Right lung (tissue), 10 donors: ENCODE measurements at places on chromosomes 4 and X. TPM values are rescaled to one million over a fixed set of nuclear protein-coding genes. Genes with fewer than 3 reads are reported as not detected.

Gene CXCL8
- polyA plus RNA-seq: 1.4 TPM

Gene ANXA5
- polyA plus RNA-seq: 679 TPM

Gene TBC1D9
- 30.7 TPM for polyA plus RNA-seq

Gene WNK3
- 3.6 TPM for polyA plus RNA-seq

Gene STAP1
- not detected for polyA plus RNA-seq

Gene TCEAL7
- polyA plus RNA-seq: 19.5 TPM

Gene DMP1
- not detected for polyA plus RNA-seq

Gene ASB11
- polyA plus RNA-seq: 0.33 TPM

Gene TECRL
- not detected for polyA plus RNA-seq

Gene BEND4
- polyA plus RNA-seq: 0.04 TPM

Gene ALB
- polyA plus RNA-seq: 6.2 TPM

Gene NEUROG2
- polyA plus RNA-seq: not detected

Gene SUV39H1
- polyA plus RNA-seq: 5.8 TPM

Gene CT83
- polyA plus RNA-seq: not detected

Gene NUP62CL
- polyA plus RNA-seq: 8.9 TPM

Gene FRMPD3
- 7.0 TPM for polyA plus RNA-seq

Gene NUP54
- 103 TPM for polyA plus RNA-seq

Gene ARR3
- polyA plus RNA-seq: 0.56 TPM
